Activated naive CD4-positive, alpha-beta T cell (primary cell): ENCODE measurements at places on chromosomes 1 and 21.

- no peak for DNase-seq
These were observed 113.9 kb downstream of the ATP5PO start for GRCh38 chr21:33801424-33802405.

- no peak for DNase-seq
These were observed 317.7 kb upstream of the DAB1 start for GRCh38 chr1:57741521-57741920.

DNA sequence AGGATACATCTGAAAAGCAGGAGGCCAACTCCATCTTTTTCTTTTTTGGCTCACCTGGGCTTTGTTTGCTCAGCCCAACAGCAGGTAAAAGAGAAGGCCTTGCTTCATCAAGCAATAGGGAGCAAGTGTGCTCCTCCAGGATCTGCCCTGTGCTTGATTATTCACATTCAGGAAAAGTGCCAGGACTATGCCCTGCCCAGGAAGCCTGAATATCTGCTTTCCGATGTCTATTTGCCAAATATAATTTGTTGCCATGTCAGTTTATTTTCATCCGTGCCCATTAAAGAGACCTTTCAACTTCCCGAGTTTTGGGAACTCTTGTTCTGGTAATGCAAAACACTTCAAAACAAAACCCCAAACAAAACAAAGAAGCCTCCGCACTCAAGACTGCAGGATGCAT lies 185.3 kb downstream of the CDC7 start:
- no peak for DNase-seq

DNA sequence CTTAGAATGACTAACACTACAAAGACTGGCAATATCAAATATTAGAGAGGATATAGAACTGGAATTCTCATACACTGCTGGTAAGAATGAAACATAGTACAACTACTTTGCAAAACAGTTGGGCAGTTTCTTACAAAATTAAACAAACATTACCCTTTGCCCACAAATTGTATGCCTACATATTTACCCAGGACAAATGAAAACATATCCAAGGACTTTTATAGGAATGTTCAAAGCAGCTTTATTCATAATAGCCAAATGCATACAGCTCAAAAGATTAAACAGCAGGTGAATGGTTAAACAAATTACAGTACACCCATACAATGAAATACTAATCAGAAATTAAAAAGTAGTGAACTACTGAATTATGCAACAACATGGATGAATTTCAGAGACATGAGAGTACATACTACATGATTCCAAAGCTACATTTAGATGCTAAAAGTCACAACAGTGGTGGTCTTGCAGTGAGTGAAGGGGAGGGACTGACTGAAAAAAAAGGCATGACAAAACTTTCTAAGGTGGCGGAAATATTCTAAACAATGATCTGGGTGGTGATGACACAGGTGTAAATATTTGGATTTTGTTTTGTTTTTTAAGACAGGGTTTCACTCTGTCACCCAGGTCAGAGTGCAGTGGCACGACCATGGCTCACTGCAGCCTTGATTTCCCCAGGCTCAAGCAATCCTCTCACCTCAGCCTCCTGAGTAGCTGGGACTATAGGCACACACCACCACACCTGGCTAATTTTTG lies 40.4 kb downstream of the LYST start:
- no peak for DNase-seq

- no peak for DNase-seq
These were observed 367 bp downstream of the WNT2B start for GRCh38 chr1:112509005-112509659.

GRCh38 chr21:19767546-19767945 lies 1230.7 kb upstream of the NCAM2 start:
- DNase-seq, result no peak
